ENCODE measurements at places on chromosomes 2 and 18.

GRCh38 chr2:195410074-195410671 lies 246.9 kb upstream of the SLC39A10 start:
- no peak for DNase-seq

DNA sequence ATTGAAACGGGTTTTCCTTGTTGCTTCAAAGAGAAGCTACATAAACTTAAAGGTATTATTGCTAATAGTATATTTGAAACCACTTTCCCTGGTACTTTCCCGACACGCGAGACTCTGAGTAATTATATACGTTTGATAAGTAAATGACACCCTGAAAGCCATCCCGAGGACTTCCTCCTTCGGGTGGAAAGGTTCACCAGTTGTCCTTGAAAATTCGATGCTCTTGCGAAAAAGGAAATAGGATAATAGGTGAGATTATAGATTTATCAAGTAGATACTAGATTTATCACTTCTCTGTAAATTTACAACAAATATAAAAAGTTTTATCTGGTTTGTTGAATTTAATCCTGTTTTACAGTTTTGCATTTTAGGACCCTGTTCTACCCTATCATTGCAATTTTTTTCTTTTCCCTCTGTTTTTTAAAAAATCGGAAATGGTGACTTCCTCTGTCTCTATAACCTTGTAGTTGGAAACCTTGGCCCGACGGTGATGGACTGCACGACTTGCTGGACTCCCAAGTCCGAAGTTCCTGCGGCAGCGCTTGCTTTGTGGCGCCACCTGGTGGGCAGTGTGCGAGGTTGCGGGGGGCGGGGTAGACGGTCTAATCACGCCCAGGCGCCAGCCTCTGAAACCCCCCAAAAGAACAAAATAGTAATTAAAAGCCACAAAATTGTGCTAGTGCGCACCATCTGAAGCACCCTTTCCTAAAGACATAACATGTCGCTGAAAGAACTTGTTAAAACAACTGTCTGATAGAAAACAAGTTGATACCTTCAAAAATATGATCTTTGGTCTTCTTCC lies 972 bp upstream of the DLX2 start:
- DNase-seq: peak; percentile 87

DNA sequence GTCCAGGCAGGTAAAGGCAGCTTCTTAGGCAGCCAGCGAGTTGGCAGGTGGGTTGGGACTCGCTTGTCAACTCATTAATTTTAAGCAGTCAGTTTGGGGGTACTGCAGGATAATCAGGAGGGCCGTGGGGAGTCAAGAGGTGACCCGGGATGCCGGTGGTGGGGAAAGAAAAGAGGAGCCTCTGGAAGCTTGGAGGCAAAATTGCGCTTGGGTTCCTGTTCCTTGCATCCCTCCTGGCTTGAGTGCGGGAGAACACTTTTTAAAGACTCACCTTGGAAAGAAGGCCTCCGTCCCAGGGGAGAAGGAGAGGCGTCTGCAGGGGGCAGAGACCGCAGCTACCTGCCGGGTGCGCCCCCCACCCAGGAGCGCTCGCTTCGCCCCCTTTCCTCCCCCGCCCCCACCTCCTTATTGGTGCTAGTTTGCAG lies at the start of gene KCNJ3:
Gene KCNJ3 (plus strand): TSS at position 400 of the 425 bp plus-strand sequence. CDS start 81 bp downstream, outside the sequence.
- no peak for DNase-seq

- no peak for DNase-seq
These were observed 157 bp downstream of the PTGR3 start for GRCh38 chr18:75208836-75209128.

- no peak for DNase-seq
These were observed 560.0 kb downstream of the ADCYAP1 start for GRCh38 chr18:1464444-1465217.

DNA sequence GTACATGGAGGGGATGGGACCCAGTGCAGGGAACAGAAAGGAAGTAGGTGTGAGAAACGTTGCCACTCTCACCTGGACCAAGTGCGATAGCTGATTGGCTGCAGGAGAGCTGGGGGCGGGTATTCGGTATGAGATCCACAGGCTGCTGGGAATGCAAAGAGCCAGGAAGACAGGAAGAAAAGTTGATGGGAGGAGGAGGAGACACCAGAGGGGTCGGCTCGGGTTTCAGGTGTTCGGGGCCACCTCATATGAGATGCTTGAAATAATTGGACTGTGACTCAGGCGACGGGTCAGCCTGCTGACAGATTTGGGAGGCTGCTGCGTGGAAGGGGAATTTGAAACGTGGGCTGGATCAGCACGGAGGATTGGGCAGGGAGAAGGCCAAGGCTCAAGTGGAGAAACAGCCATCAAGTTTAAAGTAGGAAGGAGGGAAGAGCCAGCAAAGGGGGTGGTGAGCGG lies 65.1 kb downstream of the MRPS9 start:
- peak; percentile 91 for DNase-seq

- no peak for DNase-seq
These were observed 11.1 kb downstream of the FASTKD1 start for GRCh38 chr2:169562519-169562918.

DNA sequence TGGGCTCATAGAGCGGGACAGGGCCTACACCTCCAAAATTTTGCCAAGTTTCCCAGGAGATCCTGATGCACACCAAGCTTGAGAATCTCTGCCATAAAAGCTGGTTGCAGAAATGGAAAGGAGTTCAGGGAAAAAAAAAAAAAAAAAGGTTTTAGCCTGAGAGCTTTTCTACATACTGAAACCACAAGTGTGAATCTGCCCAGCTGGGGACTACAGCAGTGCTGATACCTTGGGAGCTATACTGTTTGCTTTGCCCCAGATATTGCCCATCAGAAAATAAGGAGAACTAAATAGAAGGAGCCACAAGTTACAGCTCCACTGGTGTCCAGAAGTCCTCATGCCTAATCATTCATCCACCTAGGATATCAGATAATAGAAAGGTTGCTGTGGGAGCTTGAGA lies 38.4 kb upstream of the NCKAP5 start:
- DNase-seq: no peak

DNA sequence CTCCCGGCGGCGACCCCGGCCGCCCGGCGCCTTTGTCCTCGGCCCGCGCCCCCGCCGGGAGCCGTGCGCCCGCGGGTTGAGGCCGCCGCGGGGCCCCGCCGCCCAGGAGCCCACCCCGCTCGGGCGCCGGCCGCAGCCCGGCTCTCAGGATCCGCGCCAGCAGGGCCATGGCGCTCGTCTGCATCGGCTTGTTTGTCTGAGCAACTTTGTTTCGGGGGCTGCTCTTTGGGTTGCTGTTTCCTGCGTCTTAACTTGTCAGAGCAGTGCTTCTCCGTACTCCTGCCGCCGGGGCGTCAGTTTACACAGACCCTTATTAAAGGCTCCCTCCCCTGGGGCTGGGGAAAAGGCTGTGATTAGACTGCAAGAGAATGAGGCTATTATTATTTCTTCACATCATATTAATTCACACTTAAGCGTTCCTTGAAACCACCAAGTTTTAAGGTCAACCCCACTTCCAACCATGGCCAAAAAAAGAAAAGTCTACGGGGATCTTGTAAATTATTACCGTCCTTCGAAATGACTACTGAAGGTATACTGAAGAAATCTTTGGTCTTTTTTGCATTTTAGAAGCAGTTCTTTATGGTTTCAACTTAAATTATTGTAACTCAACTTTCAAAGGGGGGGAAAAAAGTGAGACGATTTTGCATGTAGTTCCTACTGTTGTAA lies at the start of gene CYP27C1:
Gene CYP27C1 (minus strand): TSS at position 198 of the 666 bp plus-strand sequence. CDS start 29 bp downstream, at position 169.
- peak; percentile 69 for DNase-seq

- no peak for DNase-seq
These were observed 16.3 kb downstream of the ST6GAL2 start for GRCh38 chr2:106869512-106870275.
